ENCODE measurements at places on chromosomes 4 and X.

DNA sequence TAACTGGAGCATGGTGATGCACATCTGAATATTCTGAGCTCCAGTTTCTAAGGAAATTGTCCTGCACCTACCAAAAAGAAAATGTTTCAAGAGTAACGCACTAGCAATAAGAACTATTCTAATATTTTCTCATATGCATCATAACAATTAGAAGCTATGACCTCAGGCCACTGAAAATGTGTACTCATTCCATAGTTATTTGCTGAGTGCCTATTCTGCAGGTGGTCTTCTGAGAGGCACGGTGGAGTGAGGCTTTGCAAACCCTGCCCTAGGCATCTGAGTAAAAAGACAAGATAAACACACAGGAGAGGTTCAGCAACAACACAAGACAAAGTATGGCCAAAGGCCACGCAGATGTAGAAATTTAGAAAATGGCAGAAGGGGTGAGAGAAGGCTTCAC lies 23.7 kb downstream of the SLC10A6 start:
- DNase-seq, result no peak

DNA sequence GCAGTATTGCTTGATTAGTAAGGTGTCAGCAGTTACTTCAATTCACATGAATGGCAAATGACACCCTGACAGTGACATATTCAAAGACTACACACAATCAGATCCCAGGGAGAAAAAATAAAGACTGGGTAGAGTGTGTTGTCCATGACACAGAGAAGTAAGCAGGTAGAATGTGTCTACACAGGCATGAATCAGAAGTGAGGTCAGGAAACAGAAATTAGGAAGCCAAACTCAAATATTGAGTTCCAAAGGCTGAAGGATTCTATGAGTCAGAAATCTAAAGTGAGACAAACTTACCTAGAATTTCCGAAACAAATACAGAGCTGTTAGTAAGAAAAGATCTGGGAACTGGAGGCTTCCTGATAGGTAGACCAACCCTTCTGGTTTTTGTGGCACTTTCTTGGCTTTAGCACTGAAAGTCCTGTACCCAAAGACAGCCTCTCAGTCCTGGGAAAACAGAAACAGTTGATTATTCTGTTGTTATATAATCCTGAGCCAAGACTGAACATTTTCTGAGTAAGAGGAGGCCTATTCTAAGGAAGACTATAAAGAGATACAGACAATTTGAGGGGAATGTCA lies 24.3 kb upstream of the GLRA2 start:
- DNase-seq, result no peak

- no peak for DNase-seq
Observed at GRCh38 chrX:49880668-49881067, 1.4 kb downstream of the USP27X start.

GRCh38 chrX:131975851-131976250 lies 47.3 kb upstream of the STK26 start:
- no peak for DNase-seq

DNA sequence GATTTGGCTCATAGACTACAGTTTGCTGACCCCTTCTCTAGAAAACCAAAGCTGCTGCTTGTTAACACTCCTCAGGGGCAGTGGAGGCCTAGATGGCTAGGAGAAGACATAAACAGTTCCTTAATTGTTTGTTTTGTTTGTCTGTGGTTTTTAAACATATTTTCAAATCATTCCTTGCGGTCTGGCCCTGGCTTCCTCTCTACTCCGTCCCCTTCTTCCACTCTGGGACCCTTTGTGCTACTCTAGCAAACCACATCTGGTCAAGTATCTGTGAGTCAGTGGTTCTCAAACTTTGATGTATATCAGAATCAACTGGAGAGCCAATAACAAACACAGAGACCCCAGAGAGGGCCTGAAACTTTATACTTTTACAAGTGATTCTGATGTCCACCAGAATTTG lies 36.1 kb downstream of the FRMPD4 start:
- no peak for DNase-seq

GRCh38 chr4:40412866-40413795 lies 78.0 kb downstream of the CHRNA9 start:
- DNase-seq, result no peak

DNA sequence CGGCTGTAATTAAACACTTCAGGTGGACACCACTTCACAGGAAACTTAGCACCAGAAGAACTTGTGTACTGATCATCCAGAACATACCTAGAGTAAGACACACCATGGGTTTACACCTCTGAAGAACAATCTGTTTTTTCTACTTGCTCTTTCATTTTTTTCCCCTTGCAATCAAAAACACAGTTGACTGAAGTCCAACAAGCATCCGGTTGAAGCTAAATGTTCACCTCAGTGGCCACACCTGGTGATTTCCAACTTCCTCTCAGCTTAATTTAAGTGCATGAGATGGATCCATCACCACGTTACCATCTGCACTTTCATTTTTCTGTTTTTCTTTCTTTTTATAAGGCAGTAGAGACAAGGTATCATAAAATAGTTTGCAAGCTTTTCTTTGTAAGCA lies 4.9 kb upstream of the TXK start:
- DNase-seq, result no peak

DNA sequence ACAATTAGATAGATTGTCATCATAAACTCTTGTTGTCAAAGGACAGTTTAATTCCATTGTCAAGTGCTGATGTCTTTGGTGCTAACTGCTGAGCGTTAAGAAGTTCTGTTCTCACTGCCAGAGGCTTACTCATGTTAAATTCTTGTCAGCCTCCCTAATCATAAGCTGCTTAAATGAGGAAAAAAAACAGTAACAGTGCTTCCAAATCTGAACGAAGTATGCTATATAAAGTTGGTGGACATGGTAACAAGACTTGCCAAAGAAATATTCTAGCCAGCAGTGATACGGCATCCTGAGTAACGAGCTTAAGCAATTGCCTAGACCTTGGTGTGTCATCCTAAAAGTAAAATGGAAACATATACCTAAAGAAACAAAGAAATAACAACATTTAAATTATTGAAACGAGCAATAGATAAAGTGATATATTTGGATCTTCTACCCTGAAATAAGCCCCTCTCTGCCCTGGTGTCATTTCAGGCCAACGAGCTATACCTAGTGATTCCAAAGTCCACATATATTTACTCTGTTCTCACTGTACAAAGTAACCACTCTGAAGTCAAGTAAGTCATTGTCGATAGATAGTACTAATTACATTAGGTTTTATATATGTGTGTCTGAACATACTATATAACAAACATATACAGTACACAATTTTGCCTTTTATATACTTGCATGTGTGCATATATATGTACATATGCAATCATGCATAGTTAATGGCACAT lies 339.7 kb upstream of the HS3ST1 start:
- DNase-seq, result no peak

Data from CD8-positive, alpha-beta T cell (primary cell).